ENCODE measurements at places on chromosomes 12 and 14.

GRCh38 chr12:111284709-111285108, 84.2 kb downstream of the PHETA1 start:
- no peak for DNase-seq

- DNase-seq: no peak
Observed at GRCh38 chr14:82642425-82642824, 1108.8 kb upstream of the SEL1L start.

DNA sequence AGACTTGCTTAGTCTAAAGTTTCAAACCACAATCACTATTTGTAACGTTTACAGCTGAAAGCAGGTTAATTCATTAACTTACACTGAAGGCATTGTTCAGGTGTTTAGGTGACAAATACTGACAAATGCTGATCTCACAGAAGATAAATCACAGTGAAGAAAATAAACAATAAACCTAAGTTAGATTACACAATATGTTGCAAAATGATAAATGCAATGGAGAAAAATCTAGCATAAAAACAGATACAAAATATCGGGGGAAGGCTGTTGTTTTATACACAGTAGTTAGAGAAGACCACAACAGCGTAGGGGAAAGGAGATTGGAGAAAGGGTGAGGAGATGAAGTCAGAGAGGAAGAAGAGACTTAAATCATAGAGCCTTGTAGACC, 3.0 kb downstream of the SCAF11 start:
- DNase-seq: no peak

- DNase-seq: no peak
Observed at GRCh38 chr12:100184549-100185145, 16.0 kb upstream of the ACTR6 start.

GRCh38 chr14:72651714-72652113, 242.2 kb downstream of the DPF3 start:
- DNase-seq: no peak

DNA sequence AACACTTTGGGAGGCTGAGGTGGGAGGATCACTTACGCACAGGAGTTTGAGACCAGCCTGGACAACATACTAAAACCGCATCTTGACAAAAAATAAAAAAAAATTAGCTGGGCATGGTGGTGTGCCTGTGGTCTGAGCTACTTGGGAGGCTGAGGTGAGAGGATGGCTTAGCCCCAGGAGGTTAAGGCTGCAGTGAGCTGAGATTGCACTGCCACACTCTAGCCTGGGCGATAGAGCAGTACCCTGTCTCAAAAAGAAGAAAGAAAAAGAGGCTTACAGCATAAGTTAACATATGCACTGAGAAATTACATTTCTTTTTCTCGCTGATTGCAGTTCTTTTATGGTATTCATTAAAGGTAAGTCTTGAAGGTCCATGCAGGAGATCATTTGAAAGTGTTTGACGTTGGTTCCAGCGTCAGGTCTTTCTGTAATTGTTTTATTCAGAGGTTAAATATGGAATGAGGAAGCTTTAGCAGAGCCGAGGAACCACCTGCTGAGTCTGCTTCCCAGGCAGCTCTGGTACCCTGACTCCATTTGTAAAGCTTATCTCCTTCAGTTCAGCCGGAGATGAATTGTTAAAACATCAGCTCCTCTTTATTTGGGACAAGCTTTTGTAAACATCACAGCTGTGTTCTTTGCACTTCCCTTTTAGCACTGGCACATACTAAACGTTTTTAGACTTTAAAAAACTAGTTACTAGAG, 18.5 kb downstream of the SFSWAP start:
- no peak for DNase-seq

- DNase-seq: no peak
Observed at GRCh38 chr12:49541140-49541861, 2.5 kb downstream of the KCNH3 start.

GRCh38 chr12:56487448-56488040, 417 bp downstream of the GLS2 start:
- DNase-seq: no peak

DNA sequence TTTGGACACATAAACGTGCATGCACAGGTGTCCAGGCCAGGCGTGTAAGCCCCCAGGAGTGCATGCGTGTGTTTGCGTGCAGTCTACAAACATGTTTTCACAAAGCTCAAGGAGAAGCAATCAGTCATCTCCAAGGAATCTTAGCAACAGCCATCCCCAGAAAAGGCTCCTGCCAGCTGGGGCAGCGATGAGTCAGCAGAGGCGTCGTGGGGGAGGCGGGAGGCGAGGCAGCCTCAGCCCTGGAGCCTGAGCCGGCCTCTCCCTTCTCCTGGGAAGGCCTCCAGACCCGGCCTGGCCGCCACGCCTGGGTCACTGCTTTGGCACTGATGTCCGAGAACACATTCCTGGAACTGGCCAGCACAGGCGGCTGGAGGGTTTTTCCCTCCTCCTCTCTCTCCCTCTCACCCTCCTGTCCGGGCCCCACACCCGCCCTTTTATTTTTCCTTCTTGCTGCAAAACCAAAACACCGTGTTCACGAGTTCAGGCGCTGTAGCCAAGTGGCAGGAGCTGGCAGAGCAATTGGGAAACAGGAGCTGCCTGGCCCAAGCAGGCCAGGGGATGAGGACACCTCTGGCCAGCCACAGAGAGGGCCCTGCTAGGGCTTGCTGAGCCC, 92.7 kb downstream of the LRRC74A start:
- DNase-seq: no peak

- DNase-seq: no peak
Observed at GRCh38 chr14:95533822-95534221, 1.0 kb upstream of the GLRX5 start.

- no peak for DNase-seq
Observed at GRCh38 chr12:42741771-42742510, 152.4 kb upstream of the PRICKLE1 start.

DNA sequence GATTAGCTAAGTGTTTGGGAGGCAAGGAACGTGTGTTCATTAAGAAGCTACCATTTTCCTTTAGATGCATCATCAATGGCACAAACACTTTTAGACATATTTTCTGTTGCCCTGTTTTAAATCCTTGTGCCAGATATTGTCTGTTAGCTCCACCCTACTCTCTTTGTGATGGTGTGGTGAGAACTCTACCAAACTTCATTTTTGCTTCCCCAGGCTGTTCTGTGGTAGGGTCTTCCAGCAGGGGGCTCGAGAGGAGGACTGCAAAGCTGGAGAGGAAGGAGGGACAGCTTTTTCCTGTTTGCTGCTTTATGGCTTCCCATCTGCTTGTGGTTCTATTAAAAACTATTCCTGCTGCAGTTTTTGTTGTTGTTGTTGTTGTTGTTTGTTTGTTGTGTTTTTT, 23.8 kb upstream of the STRAP start:
- no peak for DNase-seq

- no peak for DNase-seq
Observed at GRCh38 chr14:33406766-33407165, 468.1 kb downstream of the NPAS3 start.

DNA sequence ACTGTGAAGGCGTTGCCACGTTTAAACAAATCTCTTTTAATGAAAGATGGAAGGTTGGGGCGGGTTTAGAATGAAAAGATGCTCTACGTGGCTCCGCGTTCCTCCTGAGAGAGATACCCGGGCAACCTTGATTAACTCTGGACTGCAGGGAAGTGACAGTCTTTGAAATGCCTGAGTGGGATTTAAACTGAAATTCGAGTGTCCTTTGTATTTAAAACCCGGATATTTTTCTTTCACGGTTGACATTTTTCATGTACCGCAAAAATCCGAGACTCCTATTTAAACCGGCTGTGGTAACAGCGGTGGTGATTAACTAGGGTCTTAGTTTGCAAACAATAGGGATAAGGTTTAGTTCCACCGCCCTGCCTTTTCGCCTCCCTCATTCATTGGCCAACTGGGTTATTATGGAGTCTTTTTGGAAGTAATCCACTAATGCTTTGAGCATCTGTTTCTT, 707 bp downstream of the G2E3 start:
- peak; percentile 39 for DNase-seq

GRCh38 chr14:22448905-22449599, 140.0 kb downstream of the DAD1 start:
- DNase-seq: no peak

GRCh38 chr14:89331398-89331797, 85.6 kb downstream of the FOXN3 start:
- DNase-seq: no peak

Data from neuronal stem cell (in vitro differentiated cells).